ENCODE measurements at places on chromosomes 1 and 21.

- no peak for DNase-seq
Measured at GRCh38 chr1:70737125-70737524, 310.5 kb downstream of the PTGER3 start.

GRCh38 chr21:40688106-40688864, 158.7 kb downstream of the DSCAM start:
- DNase-seq, result no peak

DNA sequence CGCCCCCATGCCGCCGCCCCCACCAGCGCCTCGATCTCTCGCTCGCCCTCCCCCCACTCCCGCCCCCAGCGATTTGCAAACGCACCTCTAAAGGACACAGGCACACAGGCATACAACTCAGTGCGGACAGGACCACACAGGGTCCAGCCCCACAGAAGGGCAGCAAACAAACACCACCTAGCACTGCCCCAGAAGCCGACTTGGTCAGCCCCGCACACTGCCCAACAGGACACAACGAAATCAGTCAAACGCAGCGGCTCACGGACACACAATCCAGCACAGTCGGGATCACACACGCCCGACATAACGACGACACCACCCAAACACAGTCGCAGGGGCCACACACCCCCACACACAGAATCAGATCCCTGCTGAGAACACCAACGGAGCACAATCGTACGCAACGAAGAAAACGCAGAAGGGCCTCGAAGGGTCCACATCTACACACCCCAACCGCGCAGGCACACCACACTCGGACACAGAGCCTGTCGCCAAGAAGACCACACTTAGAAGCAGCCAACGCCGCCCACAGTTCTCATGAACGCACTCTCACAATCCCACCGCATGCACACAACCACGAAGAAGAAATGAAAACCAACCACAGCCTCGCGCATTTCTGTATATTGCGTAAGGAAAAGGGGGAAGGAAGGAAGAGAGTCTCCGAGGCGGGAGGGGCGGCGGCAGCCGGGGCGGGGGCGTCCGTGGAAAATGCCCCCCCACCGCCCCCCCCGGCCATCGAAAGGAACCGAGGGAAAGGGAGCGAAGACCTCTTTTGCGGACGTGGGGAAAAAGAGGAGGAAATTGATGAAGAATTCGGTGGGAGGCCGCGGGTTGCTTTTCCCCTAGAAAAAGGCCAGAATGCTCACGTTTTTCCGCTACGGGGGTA, 481 bp downstream of the TAL1 start:
- peak; percentile 33 for DNase-seq

- no peak for DNase-seq
Measured at GRCh38 chr1:64361974-64362373, 108.0 kb upstream of the CACHD1 start.

DNA sequence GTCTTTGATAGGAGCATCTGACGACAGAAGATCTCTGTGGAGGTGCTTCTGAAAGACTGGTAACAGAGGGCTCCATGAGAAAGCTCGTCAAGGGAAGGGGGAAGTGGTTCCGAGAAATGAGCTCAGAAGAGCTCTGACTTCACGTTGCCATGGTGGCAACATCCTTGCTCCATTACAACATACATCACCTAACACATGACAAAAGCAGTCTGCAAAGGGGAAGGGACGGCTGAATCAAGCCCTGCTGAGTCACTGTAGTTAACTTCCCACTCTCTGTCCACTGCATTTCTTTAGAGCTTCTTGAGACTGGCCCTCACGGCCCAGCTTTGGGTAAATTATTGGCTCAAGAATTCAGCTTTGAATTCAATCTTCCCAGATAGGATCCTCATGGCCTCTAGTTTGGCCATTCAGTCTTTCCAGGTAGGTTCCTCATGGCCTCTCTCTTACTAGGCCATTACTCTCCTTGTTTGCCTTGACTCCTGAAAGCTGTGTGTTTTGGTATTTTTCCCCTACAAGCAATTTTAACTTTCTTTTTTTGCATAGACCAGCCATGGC, 88.0 kb upstream of the ZNF648 start:
- DNase-seq, result peak; percentile 85

GRCh38 chr1:4724695-4725250, 70.4 kb downstream of the AJAP1 start:
- no peak for DNase-seq

GRCh38 chr1:69947837-69948236, 257.5 kb downstream of the LRRC40 start:
- no peak for DNase-seq

DNA sequence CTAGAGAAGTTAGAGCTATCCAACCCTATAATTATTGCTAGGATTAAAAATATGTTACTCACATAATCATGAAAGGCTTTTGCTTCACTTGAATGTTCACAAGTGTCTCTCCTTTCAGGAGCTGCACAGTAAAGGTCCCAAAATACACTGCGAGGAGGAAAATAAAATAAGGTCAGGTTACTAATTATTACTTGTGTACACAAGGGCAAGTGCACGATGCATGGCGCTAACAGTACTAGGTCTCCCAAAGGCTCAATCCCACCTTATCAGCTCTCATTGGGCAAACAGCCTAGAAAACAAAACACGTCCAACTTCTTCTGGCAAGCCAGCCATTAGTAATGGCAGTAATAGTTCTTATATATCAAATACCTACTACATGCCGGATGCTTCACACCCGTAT, 4.4 kb downstream of the SSBP3 start:
- no peak for DNase-seq

DNA sequence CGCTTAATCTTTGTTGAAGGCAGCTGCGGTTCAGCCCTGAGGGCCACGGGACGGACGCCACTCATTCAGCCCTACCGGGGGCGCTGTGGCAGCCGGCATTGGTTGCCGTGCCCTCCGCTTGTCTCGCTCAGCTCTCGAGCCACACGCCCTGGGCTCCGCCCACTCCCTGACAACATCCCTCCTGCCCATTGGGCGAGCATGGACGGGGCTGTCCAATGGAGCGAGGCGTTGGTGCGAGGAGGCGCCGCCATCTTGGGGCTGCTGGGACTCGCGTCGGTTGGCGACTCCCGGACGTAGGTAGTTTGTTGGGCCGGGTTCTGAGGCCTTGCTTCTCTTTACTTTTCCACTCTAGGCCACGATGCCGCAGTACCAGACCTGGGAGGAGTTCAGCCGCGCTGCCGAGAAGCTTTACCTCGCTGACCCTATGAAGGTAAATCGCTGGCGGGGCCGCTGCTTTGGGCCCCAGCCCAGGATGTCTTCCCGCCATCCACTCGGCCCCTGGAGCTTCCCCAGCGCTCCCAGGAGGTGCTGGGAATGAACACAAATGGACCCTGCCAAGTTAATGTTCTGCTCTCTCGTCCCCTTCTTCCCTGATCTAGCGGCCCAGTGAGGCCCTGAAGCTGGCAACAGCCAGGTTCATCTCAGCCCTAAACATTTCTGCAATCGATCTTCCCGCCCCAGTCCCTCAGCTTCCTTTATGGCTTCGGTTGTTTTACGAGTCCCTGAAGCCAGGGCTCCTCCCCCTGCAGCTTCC, at the start of gene SRP9:
SRP9 (plus strand) TSS at position 244 of the 754 bp plus-strand sequence; CDS start at position 359, 115 bp downstream.
- DNase-seq, result peak; percentile 99

DNA sequence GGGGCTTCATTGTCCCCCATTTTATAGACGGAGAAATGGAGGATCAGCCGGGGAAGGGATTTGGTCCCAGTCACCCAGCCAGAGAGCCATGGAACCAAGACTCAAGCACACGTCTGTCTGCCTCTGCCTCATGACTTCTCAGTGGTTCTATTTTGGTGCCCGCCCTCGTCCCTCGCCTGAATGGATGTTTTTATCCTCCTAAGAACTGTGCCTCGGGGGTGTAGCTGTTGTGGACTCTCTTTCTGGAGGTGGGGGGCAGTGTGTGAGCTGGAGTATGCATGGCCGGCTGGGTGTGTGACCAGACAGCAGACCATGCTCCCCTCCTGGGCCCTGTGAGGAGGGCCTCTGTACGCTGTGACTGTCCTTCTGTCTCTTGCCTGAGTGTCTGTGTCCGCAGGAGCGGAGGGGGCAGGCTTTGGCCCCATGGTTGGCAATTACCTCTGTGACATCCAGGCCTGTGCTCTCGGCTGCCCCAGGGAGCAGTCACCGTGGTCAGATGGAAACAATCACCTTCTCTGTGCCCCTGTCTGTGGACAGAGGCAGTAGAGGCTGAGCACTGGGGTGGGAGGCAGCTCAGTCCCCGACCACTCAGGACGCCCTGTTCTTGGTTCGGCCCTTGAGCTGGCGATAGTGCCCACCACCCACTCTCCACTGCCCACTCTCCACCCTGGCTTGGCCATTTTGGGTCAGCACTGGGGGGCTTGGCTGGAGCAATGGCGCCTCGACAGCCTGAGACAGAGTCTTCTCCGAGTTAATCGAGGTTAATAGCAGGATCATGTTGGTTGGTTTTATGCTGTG, 20.4 kb downstream of the WNT4 start:
- DNase-seq, result no peak

DNA sequence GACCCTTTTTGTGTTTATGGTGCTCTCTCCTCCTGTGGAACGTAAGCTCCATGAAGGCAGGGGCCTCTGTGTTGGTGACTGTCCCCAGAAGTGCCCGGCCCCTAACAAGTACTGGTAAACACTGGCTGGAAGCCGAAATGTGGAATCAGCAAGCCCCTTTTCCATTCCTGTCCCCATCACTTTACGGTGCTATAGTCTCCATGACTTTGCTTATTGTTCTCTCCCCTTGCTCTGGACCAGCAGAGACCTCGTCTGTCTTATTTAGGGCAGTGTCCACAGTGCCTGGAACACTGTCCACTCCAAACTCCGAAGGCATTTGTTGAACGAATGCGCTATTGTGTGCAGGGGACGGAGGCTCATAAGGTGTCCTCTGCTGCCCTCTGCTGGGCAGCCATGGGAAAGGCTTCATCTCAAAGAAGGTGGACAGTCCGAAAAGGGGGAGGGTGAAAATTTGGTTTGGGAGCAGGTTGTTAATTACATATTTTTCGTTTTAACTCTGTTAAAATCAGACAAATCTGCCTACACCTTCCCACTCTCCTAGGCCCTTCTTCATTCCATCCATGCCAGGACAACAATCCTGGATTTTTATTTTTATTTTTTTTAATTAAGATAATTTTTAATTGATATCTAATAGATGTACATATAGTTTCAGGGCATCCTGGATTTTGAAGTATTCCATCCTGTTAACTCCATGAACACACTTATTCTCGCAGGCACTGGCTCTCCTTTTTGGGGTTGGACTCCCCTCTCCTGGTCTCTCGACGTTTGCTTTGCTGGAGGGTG, 115.6 kb downstream of the PGBD5 start:
- DNase-seq, result peak; percentile 53

DNA sequence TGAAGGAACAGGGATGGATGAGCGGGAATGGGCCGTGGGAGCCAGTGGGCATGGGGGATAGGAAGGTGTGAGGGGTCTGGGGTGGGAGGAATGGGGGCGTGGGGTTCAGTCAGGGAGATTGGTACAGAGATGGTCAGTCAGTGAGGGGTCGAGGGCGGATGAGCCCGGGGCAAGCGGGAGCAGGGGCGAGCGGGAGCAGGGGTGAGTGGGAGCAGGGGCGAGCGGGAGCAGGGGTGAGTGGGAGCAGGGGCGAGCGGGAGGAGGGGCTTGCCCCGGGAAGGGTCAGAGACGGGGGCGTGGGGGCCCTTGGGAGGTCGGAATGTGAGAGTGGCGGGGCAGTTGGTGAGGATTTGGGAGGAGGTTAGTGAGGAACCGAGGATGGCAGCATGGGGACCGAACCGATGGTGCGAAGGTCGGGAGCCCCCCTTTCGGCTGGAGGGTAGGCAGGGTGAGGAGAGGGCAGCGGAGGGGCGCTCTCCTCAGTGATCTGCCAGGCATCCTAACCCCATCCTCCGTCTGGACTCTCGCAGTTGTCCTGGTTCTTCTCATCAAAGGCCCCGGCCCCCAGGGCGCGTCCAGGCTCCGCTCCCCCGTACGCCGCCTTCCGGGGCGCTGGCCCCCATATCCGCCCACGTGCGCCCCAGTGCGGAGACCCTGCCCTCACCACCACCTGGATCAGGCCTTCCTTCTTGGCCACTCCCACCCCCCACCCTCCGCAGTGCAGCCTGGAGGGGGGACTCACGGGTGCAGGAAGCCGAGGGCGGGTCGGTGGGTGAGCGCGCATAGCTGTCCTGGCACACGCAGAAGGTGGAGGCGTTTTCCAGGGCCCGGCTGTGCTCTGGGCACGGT, 11.2 kb downstream of the EPHA10 start:
- DNase-seq, result no peak

GRCh38 chr1:19154876-19155275, 55.2 kb downstream of the UBR4 start:
- no peak for DNase-seq

DNA sequence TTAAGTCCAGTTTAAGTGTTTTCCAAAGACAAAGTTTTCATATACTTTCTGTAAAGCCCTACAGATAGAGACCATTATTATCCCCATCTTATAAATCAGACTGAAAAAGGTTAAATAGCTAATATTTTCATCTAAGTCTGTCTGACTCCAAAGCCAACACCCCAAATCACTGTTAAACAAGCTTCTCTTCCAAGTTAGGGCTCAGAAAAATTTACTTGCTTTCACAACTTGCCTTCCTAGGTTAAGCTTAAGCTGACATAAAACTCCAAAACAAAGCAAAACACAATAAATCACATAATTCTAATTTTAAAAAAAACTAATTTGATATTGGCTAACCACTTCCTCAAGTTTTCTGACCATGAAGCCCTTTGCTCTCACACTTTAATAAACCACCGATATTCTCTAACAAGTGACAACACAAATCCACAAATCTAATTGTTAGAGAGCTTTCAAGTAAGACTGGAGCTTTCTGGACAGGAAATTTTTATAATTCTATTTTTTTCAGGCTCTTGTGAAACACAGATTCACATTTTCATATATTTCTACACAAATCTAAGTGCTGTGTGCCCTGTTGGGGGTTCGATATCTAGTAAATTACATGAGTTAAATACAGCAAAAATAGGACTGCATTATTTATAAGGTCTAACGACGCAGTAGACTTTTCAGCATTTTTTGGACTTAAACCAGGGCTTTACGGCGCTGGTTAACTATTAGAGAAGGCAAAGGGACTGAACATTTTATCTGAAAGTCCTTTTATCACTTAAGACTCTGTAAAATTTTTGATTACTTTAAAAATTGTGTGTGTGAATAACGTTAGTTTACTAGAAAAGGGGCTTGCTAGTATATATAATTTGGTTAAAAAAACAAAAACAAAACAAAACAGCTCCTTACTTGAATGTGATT, 2.1 kb downstream of the GNG12 start:
- DNase-seq, result no peak

DNA sequence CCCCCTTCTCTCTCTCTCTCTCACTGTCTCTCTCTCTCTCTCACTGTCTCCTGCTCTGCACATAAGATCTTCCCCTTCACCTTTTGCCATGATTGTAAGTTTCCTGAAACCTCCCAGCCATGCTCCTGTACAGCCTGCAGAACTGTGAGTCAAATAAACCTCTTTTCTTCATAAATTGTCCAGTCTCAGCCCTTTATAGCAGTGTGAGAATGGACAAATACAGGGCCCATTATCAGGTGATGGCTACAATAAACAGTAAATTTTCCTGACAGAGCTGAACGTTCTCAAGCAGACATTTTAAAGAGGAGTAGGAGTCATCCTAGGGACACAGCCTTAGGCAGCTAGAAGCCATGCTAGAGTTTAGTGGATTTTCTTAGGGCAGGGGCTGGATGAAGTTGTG, 1679.7 kb upstream of the B3GALT2 start:
- no peak for DNase-seq

DNA sequence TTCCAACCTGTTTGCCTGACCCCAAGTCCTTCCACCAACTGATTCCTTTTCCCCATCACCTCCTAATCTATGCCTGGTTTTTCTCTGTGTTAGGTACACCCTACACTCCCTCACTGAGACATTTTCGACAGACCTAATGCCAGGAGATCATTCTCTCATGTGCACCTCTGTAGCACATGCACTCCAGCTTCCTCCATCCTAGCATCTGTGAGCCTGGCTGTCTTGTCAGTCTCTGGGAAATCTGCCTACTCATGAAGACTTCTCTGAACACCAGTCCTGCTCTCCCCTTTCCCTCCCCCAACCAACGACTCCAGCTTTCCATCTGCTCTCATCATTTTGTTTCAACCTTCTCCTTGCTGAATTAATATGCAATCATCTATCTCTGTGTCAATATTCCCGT, 987 bp downstream of the MED8 start:
- DNase-seq, result no peak
